BJ (cell line): ENCODE measurements at places on chromosomes 3 and 15.

DNA sequence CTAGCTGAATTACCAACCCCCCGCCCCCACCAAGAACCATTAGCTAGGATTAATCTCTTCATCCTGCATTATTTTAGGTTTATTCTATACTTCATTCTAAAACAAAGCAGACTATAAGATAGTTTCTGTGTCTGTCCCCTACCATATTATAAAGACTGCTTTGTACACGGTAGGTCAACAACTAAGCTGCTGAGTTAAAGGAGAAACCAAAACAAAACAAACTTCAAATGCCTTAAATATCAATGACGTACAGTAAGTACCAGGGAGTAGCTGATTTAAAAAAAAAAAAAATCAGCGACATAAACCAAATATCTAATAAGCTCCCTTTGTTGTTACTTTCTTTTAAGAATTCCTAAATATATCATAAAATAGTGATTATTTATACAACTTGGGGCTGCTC lies 7.8 kb upstream of the VGLL4 start:
- DNase-seq, result no peak

DNA sequence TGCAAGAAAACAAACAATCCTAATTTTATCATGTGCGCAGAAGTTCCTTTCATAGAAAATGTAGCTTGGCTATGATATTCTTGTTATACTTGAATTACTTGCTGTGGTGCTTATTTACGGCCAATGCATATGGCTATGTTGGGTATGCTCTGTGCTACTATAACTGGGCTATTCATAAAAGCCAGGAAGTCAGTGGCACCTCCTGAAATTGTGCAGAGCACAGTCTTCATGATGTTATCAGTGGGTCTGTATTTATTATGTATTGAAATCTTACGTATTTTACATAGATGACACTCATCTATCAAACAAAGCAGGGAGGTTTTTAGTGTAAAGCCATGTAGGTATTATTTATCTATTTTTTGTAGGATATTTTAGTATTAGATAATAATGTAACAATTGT lies 196.5 kb upstream of the NAALADL2 start:
- DNase-seq, result no peak

GRCh38 chr15:63905558-63906265 lies 72.0 kb upstream of the HERC1 start:
- DNase-seq, result no peak

DNA sequence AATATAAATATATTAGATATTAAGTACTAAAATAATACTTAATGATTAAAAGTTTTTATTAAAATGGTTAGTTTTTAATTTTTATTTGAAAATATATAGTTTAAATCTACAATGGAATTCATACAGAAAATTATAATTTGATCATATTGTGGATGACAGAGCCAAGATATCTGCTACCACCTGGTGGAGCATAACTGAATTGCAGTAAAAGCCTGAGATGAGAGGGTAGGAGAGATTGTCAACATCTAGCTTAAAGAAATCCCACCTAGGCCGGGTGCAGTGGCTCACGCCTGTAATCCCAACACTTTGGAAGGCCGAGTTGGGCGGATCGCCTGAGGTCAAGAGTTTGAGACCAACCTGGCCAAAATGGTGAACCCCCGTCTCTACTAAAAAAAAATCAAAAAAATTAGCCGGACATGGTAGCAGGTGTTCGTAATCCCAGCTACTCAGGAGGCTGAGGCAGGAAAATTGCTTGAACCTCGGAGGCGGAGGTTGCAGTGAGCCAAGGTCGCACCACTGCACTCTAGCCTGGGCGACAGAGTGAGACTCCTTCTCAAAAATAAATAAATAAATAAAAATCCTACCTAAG lies 25.1 kb upstream of the CSTA start:
- no peak for DNase-seq

- no peak for DNase-seq
Observed at GRCh38 chr3:144457758-144458157, 486.1 kb downstream of the DIPK2A start.

- no peak for DNase-seq
Observed at GRCh38 chr3:52429779-52430415, 15.0 kb downstream of the SEMA3G start.

DNA sequence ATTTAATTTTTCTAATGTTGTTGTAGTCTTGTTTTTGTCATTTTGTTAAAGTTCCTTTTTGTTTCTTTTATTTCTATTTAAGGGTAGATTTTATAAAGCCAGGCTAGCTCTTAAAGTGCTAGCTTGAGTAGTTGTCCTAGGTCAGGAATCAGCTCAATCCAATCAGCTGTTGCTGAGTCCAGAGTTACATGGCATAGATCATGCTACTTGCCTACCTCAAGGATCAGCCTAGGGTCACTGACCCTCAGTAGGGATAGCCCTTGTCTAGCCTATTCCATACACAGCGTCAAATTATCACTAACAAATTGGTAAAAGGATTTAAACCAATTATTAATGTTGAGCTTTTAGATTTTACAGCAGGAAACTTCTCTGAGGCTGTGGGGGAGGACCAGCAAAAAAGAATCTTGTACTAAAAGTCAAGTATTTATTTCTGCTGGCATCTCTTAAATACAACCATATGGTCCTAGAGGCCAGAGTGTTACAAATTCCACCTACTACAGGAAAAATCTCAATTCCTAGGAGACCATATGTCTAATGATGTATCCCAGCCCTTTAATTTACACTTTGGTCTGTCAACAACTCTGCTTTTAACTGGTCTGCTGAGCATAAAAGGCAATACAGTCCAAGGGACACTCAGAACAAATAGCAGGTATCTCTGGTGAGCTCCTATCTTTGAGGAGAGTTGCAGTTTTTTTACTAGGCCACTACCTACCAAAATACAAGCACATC lies 138.3 kb upstream of the PTPRG start:
- DNase-seq, result no peak

DNA sequence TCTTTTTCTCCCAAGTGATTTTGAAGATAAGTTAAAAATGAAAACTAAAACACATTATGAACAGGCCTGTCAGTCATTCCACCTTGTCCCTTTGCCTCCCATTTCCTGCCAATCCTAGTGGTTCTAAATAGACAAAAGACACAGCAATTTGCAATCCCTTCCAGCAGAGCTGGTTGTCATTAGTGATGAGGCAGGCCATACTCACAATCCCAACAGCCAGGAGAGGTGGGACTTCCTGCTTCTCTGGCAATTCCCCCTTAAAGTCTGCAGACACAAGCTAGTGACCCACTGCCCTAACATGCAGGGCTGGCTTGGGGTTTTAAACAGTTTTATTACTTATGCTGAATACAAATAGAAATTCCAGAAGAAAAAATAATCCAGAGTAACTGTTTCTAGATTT lies 38.4 kb upstream of the RBP1 start:
- no peak for DNase-seq

DNA sequence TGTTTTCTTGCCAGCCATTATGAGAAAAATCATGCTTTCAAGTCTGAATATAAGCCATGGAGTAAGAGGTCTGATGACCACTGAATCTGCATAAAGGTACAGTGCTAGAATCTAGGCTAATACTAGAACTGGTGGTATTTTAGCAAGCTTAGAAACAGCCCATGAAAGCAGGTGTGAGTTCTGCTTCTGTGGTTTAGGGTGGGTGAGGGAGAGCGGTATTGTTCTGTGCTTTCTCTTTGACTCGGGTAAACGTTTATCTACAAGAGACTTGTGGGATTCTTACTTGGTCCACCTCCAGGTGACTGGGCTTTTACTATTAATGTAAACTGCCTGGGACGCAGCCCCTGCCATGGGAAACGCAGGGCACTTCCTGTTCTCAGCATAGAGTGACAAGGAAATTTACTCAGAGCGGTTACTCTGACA lies 55.2 kb downstream of the PGPEP1L start:
- DNase-seq, result no peak

- no peak for DNase-seq
Observed at GRCh38 chr15:98397419-98397818, 250.9 kb upstream of the IGF1R start.

- no peak for DNase-seq
Observed at GRCh38 chr15:33098094-33099058, 96.1 kb downstream of the FMN1 start.

GRCh38 chr3:138220242-138220641 lies 33.1 kb downstream of the ARMC8 start:
- DNase-seq, result no peak

- DNase-seq, result no peak
Observed at GRCh38 chr3:100915706-100916495, 77.3 kb downstream of the ABI3BP start.

GRCh38 chr3:66383998-66384745 lies 116.7 kb downstream of the LRIG1 start:
- DNase-seq, result no peak

DNA sequence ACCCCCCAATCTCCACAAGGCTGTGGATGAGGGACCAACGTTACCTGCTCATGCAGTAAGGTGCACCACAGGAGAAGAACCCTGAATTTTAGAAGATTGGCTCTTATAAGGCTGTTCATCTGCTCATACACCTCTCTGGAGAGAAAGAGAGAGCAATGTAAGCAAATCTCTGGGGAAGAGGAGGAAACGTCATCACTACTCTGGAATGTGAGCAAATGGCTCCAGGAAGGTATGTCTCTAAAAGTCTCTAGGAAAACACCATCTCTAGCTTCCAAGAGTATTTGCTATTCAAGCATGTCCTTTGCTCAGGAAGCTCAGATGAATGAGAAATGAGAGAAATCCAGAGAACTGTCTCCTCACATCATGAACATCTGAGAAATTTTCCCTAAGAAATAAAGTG lies 235.4 kb downstream of the TBL1XR1 start:
- DNase-seq, result no peak

- peak; percentile 36 for DNase-seq
Observed at GRCh38 chr3:190718671-190719070, 143.8 kb downstream of the GMNC start.

GRCh38 chr3:68103811-68104210 lies 449.4 kb upstream of the SUCLG2 start:
- DNase-seq, result no peak

DNA sequence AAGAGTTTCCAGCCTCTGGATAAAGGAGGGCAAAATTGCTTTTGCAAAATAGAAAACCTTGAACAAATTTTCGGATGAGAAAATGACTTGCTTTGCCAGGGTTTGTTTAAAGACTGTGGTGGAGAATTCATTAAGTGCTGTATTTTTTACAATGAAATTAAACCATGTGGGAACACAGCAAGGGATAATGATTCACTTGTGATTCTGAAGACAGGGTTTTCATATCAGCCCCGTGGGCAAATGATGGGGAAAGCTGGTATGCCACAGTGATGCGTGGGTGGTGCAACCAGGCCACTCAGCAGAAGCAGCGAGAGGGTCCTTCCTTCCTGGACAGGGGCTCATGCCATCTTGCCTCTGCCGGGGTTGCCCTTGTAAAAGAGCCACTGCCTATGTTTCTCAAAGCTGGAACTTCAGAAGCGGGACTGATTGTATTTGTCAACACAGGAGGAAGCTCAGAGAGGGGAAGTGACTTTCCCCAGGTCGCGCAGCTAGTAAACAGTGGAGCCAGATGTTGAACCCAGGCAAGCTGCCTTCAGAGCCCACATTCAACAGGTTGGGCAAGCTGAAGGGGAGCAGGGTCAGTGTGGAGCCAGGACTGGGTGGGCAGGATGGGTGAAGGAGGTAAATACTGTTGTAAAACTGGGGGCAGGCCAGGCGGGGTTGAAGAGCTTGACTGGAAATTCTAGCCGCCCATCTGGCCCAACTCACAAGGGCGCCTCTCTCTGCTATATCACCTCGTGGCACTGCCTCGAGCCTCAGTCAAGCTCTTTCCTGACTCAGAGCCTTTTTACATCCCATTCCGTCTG lies 79.1 kb downstream of the TOP2B start:
- DNase-seq, result no peak

- no peak for DNase-seq
Observed at GRCh38 chr3:36696799-36697198, 67.6 kb downstream of the DCLK3 start.

DNA sequence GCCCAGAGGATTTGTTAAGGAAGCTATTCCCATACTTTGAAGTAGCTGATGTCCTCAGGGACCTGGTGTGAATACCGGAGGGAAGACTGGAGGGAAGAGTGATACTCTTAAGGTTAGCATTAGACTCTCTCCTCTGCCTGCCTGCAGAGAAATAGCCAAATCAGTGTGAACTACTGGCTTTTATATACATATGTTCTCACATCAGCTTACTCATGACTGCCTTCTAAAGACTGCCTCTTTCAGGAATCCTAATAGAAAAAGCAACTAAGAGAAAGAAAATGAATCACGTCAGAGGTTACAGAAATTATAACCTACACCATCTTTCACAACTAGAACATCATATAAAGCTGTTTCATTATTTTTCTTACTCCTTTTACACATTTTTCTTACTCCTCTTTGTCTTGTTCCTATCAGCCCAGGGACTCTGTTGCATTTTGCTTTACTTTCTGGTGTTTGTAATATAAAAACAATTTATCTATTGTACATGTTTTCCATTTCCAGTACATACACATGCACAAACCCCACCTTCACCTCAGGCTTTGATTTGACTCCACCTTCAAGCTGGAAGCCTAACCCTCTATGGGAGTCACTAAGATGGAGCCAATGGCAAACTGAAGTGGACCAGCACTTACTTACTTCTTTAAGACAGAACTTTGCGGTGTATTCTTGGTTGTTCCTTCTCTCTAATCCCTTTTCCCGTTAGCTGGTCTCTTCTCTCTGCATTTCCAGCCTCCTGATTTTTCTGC lies 257.7 kb upstream of the UBE2E1 start:
- DNase-seq, result no peak

DNA sequence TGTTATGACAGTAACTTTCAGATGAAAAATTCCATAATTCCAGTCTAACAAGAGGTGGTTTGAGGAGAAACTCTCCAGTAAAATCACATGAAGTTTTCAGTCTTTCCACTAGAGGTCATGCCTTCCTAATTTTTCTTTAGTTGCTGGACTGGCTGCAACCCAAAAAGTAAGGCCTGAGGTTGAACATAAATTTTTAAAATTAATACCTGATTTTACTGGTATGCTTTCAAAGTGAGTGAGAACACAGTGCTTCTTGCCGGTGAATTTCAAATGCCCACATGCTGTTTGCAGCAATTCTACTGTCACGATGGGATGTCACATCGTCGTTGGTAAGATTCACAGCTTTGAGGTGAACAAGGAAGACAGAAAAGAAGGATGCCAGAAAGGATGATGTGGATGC lies 89.0 kb upstream of the FGF12 start:
- no peak for DNase-seq

DNA sequence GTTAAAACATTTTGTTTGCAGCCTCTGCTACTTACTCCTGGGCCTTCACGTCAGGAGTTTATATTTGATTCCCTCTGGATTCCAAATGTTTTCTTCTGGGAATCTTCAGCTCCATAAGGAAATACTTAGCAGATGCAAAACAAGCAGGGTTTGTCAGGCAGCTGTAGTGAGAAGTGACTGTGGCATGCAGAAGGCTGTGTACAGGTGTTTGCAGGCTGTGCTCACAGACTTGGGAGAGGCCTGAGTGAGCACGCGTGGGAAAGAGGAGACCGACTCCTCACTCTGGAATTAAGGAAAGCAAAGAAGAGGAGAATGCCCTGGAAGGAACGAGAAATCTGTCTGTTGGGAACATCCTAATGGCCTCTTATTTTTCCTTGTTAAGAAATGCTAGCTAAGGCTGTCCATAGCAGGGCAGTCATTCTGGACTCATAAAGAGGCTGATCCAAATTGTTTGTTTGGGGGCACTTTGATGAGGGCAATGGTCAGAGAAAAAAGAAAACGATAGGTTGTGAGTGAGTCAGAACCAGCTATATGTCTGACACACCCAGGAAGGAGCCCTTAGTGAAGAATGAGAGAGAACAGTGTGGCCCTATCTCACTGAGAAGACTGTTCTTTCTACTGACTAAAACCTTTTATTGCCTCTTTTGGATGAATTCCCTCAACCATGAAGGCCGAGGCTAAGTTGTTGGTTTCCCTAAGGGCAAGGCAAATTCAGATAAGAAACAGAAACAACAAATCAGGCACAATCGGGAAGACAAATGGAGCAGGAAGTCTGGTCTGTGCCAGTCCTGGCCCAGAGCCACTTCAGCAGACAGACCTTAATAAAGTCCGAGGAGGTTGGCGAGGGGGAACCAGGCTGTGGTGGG lies 82.6 kb downstream of the TGFBR2 start:
- DNase-seq, result peak; percentile 52
